Activated CD4-positive, alpha-beta memory T cell treated with anti-CD3 and anti-CD28 coated beads, Interleukin-2, amount 10 ng/mL, durations not matched to agents 7 days and 5 days (primary cell): ENCODE measurements at places on chromosomes 5 and 9. TPM values are rescaled to one million over a fixed set of nuclear protein-coding genes. Genes with fewer than 3 reads are reported as not detected.

Gene TRPM3
- not detected for total RNA-seq

Gene MORN5
- total RNA-seq: not detected

Gene NPDC1
- total RNA-seq: 82.8 TPM

Gene CCDC180
- 3.3 TPM for total RNA-seq

Gene GRIN3A
- not detected for total RNA-seq

Gene PKN3
- total RNA-seq: 5.6 TPM

Gene SLC6A19
- total RNA-seq: not detected

Gene STOM
- total RNA-seq: 101 TPM

Gene ANKHD1
- 109 TPM for total RNA-seq

Gene PCDHGB1
- total RNA-seq: 0.13 TPM

Gene PIP5KL1
- 1.9 TPM for total RNA-seq

Gene ADGRD2
- total RNA-seq: not detected

Gene GZMA
- total RNA-seq: 1,099 TPM

Gene LEAP2
- total RNA-seq: 2.5 TPM

Gene PCDHB10
- not detected for total RNA-seq

- no peak overlapping the region for H3K4me3 ChIP-seq
- DNase-seq: no peak
- peaks cover 3% of the 10 kb centered on the region for H3K27me3 ChIP-seq
- H3K36me3 ChIP-seq: no peaks in the 10 kb centered on the region
- H3K27ac ChIP-seq: no peak overlapping the region
- H3K4me1 ChIP-seq: no peaks in the 10 kb centered on the region
Measured at GRCh38 chr5:127011961-127012644, 18.3 kb downstream of the MARCHF3 start.

GRCh38 chr5:104385906-104386305 lies 823.3 kb upstream of the NUDT12 start:
- no peaks in the 10 kb centered on the region for H3K4me1 ChIP-seq
- no peak overlapping the region for H3K27ac ChIP-seq

GRCh38 chr5:139711067-139711905 lies 63.1 kb downstream of the CXXC5 start:
- peak overlapping the region; percentile 53 for H3K4me3 ChIP-seq
- H3K27ac ChIP-seq: no peak overlapping the region
- H3K4me1 ChIP-seq: peaks cover 10% of the 10 kb centered on the region

DNA sequence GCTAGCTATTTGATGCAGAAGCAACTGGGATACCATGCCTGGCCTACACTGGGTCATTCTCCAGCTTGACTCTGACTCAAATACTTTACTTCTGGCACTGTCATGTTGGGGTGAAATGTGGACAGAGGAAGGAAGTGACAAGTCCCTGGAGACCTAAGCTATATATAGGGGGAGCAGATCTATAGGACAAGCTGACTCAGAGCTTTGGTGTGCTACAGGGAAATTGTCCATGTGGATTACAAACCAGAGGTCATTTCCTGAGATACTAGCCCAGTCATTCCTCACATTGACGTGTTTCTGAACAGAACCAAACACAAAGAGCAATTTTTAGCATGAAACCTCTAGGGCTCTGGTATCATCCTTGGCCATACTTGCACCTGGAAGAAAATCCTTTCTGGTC lies 531.6 kb upstream of the CLINT1 start:
- no peak overlapping the region for H3K27ac ChIP-seq
- H3K36me3 ChIP-seq: no peaks in the 10 kb centered on the region
- no peaks in the 10 kb centered on the region for H3K4me1 ChIP-seq
- no peak overlapping the region for H3K4me3 ChIP-seq
- H3K27me3 ChIP-seq: no peaks in the 10 kb centered on the region
- DNase-seq: no peak

- no peak overlapping the region for H3K4me3 ChIP-seq
- H3K27ac ChIP-seq: no peak overlapping the region
- H3K27me3 ChIP-seq: no peaks in the 10 kb centered on the region
- no peaks in the 10 kb centered on the region for H3K4me1 ChIP-seq
- no peaks in the 10 kb centered on the region for H3K36me3 ChIP-seq
Measured at GRCh38 chr5:21058289-21058688, 1070.3 kb upstream of the CDH18 start.

- H3K36me3 ChIP-seq: peaks cover 48% of the 10 kb centered on the region
- H3K4me3 ChIP-seq: no peak overlapping the region
- no peaks in the 10 kb centered on the region for H3K27me3 ChIP-seq
- DNase-seq: no peak
- peaks cover 51% of the 10 kb centered on the region for H3K4me1 ChIP-seq
Measured at GRCh38 chr5:134550271-134551214, 25.1 kb downstream of the JADE2 start.

GRCh38 chr9:78685471-78685870 lies 388.5 kb downstream of the PSAT1 start:
- no peaks in the 10 kb centered on the region for H3K27me3 ChIP-seq
- H3K27ac ChIP-seq: no peak overlapping the region
- no peaks in the 10 kb centered on the region for H3K36me3 ChIP-seq
- H3K4me1 ChIP-seq: no peaks in the 10 kb centered on the region

- H3K27ac ChIP-seq: no peak overlapping the region
- no peak overlapping the region for H3K4me3 ChIP-seq
- DNase-seq: no peak
- H3K4me1 ChIP-seq: peaks cover 6% of the 10 kb centered on the region
Measured at GRCh38 chr9:71955300-71955915, 44.0 kb downstream of the C9orf85 start.

- H3K27ac ChIP-seq: no peak overlapping the region
- no peak for DNase-seq
- no peaks in the 10 kb centered on the region for H3K4me1 ChIP-seq
Measured at GRCh38 chr9:108786901-108787689, 68.7 kb downstream of the ACTL7B start.

GRCh38 chr5:151096001-151096373 lies 15.2 kb upstream of the TNIP1 start:
- H3K4me1 ChIP-seq: peaks cover 83% of the 10 kb centered on the region
- no peak for DNase-seq
- peaks cover 46% of the 10 kb centered on the region for H3K36me3 ChIP-seq
- H3K27ac ChIP-seq: peak overlapping the region; percentile 84

DNA sequence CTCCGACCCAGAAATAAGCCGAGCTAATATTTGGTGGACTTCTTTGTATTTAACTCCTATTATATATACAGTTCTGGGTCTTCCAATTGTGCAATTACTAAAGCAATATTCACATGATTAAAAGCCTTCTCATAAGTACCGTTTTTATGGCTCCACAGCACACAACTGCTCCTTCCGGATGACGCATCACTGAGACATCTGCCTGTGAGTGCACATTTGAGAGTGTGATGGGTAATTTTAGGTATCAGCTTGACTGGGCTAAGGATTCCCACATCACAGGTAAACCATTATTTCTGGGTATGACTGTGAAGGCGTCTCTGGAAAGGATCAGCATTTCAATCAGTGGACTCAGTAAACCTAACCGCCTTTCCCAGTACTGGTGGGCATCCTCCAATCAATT lies 77.5 kb upstream of the SYK start:
- no peak overlapping the region for H3K4me3 ChIP-seq
- no peak overlapping the region for H3K27ac ChIP-seq
- no peak for DNase-seq
- no peaks in the 10 kb centered on the region for H3K36me3 ChIP-seq
- no peaks in the 10 kb centered on the region for H3K4me1 ChIP-seq

GRCh38 chr9:31335529-31336234 lies 1048.8 kb upstream of the ACO1 start:
- no peak overlapping the region for H3K4me3 ChIP-seq
- H3K27me3 ChIP-seq: no peaks in the 10 kb centered on the region

DNA sequence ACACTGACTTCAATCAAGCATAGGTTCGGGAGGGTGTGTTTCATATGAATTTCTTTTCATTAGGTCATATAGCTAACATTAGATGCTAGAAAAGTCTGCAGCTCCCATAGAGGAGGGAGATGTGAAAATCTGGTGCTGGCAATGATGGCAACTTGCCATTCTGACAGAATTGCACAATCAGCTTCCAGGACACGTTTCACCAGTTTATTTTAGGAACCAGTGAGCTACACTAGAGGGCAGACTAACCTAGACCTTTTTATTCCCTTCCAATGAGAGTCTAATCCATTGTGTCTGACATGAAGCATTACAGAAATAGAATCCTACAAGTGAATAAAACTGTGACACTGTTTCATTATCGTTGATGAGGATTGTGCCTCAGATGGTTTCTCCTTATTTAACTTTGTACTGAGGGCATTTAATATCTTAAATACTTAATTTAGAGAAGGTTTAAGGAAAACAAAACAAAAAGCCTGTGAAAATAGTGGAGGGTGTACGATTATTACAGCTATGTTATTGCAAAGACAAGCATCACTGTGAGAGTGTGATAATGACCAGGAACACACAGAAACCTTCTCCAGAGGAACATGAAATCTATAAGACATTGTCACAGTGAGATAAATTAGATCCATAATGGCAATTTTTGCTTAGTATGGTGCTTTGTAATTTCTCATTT lies 363.3 kb upstream of the RPS23 start:
- H3K27ac ChIP-seq: no peak overlapping the region
- DNase-seq: peak; percentile 19
- H3K4me3 ChIP-seq: no peak overlapping the region
- peaks cover 6% of the 10 kb centered on the region for H3K27me3 ChIP-seq
- H3K4me1 ChIP-seq: peaks cover 14% of the 10 kb centered on the region
- no peaks in the 10 kb centered on the region for H3K36me3 ChIP-seq

DNA sequence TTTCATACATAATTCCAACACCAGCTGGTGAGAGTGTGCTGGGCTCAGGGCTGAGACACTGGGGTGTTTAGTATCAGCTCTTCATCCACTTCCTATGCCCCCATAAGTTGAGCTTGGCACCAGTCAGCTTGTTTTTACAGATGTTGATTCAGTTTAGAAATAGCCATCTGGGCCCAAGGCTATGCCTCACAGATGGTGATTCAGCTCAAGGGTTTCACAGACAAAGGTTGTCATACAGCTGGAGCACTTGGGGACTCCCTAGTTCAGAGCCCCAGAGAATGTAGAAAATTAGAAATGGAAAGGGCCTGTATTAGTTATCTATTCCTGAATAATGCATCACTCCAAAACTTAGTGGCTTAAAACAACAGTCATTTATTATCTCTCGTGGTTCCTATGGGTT lies 10.3 kb upstream of the CRHBP start:
- H3K4me3 ChIP-seq: no peak overlapping the region
- no peak overlapping the region for H3K27ac ChIP-seq
- no peaks in the 10 kb centered on the region for H3K36me3 ChIP-seq
- H3K27me3 ChIP-seq: peaks cover 20% of the 10 kb centered on the region
- peaks cover 15% of the 10 kb centered on the region for H3K4me1 ChIP-seq
- DNase-seq: no peak

DNA sequence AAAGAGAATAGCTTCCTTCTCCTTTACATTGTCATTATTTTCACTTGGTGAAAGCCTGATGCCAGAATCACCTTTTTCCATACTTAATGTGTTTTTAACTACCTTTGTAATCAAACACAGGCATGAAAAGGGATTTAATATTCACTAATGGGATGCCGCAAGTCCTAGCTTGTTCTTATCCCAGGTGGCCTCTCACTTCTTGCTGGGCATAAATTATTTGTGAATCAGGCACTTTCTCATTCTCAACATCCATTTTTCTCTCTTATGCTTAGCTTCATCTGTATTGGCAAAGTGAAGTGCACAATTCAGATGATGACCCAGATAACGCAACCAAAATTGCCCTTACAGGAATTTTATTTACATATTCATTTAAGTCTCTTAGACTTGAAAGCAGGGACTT lies 10.9 kb downstream of the ACTL7B start:
- no peaks in the 10 kb centered on the region for H3K36me3 ChIP-seq
- peaks cover 5% of the 10 kb centered on the region for H3K27me3 ChIP-seq
- H3K4me1 ChIP-seq: peaks cover 8% of the 10 kb centered on the region
- no peak for DNase-seq
